ENCODE measurements at places on chromosomes 6 and 20.

- no peak for DNase-seq
Measured at GRCh38 chr6:13455552-13455966, 31.8 kb downstream of the GFOD1 start.

GRCh38 chr6:150250826-150251225 is 108.0 kb downstream of the PPP1R14C start:
- no peak for DNase-seq

GRCh38 chr6:125245523-125246264 is 56.1 kb downstream of the HDDC2 start:
- no peak for DNase-seq

GRCh38 chr20:63830841-63831588 is at the start of gene ZBTB46:
TSS of gene ZBTB46 (minus strand) at chr20:63831264. CDS start at chr20:63790757, 40,507 bp downstream.
- no peak for DNase-seq

GRCh38 chr6:23089981-23090380 is 520.6 kb downstream of the HDGFL1 start:
- DNase-seq = no peak

GRCh38 chr20:483815-484644 is 21.7 kb upstream of the TBC1D20 start:
- no peak for DNase-seq

- DNase-seq = no peak
Measured at GRCh38 chr20:3671986-3672546, 8.9 kb upstream of the GFRA4 start.

All from T-helper 22 cell (primary cell).